ENCODE measurements at places on chromosomes 11 and 22. TPM values are rescaled to one million over a fixed set of nuclear protein-coding genes. Genes with fewer than 3 reads are reported as not detected.

DNA sequence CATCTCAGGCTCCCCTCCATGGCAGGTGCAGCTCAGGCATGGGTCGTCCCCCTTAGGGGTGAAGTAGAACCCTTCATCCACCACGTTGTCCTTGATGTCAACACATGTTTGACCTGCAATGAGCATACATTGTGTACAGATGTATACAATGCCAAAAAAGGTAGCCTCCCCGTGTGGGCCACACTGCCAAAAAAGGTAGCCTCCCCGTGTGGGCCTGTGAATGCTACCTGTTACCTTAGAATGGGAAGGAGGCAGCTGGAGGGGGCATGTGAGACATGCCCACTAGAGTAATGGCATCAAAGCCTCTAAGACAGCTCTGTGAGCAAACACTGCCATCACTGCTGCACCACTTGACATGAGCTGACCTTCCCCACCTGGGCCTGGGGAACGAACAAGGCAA is 73.7 kb downstream of the DGCR2 start:
- DNase-seq = no peak

- no peak for DNase-seq
These were observed 2.3 kb downstream of the CABP7 start for GRCh38 chr22:29722151-29722550.

DNA sequence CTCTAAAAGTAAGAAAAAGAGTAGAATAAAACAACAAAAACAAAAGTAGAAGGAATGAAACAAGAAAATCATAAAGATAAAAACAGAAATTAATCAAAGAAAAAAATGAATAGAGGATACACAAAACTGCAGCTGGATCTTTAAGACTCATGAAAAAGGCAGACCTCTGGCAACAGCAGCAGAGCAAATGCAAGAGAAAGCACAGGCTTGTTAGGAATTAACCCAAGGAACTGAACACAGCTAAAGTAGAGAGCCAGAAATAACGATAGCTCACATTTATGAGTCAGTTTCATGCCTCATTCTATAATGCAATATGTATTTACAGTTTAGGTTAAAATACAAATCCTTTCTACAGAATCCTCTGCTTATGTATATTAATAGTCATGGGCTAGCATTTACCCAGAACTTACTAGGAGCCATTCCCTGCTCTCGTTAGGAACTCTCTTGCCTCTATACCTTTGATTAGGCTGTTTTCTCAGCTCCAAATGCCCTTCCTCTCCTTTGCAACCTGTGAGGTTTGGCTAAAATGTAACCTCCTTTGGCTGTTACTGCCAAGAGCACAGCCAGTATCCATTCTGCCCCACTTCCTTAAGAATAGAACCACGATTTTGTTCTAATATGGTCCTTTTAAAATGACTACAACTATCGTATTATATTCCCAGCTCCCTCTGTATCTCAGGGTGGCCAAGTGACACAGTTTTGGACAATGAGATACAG is 38.3 kb upstream of the NFAM1 start:
- DNase-seq = no peak

GRCh38 chr11:13963169-13963948 is 836 bp downstream of the SPON1 start:
- no peak for DNase-seq

DNA sequence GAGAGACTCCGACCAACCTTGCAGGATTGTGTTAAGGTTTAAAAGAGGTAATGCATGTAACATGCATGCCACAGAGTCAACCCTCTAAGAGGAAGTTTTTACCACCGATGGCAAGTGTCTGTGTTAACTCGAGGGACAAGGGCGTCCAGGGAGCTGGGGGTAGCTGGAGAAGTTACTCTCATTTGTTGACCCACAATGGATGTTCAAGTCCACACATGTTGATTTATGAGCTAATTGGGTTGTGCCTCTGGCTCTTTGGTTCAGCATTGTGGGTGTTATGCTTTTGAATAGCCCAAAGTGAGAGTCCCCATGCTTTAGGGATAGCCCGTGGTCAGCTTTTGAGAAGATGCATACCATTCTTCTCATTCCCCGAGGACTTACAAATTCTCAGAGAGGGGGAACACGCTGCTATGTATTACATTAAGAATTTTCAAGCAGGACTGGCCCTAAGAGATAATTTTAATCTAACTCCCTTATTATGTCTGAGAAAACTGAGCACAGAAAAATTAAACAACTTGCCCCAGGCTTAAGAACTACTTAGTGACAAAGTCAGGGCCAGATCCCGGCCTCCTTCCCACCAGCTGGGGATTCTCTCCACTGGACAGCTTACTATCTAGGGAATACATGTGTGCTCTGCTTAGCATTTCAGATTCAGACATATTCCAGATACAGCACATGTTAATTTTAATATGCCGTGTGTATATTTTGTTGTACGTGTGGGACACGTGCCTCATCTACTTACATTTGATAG is 5.2 kb upstream of the PLET1 start:
- DNase-seq = no peak

DNA sequence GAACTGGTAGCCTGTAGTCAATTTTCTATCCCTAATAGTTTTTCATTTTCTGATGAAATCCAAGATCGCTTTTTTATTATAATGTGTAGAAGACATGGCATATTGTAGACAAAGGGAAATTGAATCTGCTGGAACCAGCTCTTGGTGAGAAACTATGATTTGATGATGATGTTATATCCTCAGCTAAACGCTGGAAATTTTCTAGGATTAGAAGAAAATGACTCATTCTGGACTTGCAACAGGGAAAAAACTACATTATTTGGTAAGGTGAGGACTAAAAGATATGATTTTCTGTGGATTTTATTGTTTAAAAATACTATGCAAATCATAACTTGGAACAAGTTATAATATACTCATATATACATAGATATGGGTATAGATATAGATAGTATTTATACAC is 14.1 kb upstream of the PGM2L1 start:
- no peak for DNase-seq

The CDC45 gene
- 4.0 TPM for total RNA-seq

DNA sequence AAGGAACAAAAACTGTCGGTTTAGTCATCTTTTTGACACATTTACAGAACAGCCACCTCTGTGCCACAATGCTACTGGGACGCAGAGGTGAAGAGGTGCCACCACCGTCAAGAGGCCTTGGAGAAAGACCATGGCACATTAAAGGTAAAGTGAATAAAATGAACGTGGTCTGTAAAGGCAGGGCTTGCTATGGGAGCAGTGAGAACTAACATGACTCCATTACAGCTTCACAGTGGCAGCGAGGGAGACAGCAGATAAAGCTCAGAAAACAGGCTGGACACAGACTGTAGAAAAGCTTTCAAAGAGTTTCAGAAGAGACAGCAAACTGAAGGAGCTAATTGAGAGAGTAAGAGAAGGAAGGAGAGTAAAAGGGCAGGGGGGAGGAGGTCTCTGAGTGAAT is 102.9 kb downstream of the GAB2 start:
- no peak for DNase-seq

The OR2AG2 gene
- 0.26 TPM for total RNA-seq

The FHIP1B gene
- total RNA-seq = 14.5 TPM

DNA sequence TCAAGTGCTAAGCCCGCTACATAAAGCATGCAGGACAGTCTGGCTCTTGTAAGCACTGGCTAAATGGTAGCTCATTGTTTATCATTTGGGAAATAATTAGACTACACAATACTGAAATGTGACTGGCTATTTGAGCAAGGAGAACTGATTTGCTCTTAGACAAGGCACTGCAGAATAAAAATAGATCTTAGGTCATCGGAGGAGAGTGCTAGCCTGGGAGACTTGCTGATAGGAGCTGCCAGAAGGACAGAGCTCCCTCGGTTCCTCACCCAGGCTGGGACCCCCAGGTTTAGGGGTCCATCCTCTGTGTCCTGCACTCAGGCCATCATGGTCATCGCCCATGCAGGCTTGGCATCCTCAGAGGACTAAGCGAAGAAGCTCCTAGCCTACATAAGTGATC is 184.4 kb upstream of the NCAM1 start:
- DNase-seq = no peak

DNA sequence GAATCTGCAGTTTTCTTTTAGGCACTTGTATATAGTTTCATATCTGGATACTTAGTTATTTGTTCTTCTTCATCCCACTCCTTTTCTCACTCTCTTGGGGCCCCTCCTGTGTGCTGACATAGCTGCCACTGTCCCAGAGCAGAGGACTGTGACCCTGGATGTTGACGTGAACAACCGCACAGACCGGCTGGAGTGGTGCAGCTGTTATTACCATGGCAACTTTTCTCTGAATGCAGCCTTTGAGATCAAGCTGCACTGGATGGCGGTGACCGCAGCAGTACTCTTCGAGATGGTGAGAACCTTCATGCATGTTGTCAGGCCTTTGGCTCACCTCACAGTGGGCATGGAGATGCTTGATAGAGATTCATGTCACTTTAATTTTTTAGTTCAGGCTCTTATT is 50.9 kb upstream of the YWHAH start:
- no peak for DNase-seq
